ENCODE measurements at places on chromosomes 11 and 22.

GRCh38 chr11:12180257-12181205 is 70.1 kb downstream of the MICAL2 start:
- no peak for DNase-seq

- DNase-seq, result no peak
These were observed 589 bp upstream of the NDUFC2 start for GRCh38 chr11:78080084-78080817.

DNA sequence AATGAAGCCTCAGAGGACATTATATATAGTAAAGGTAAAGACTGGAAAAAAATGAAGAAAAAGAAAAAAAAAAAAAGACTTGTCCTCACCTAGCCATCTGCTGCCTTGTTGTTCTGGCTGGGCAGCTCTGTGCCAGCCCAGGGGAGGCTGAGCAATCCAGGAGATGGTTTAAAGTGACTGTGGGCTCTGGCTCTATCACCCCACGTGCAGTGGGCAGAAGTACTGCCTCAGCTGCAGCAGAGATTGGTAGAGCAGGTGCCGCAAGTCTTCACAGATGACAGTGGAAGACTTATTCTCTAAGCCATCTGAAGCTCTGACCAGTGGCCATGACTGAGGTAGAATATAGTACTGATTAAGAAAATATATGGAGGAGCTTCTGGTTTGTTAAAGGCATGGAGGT is 62.2 kb downstream of the SGSM3 start:
- no peak for DNase-seq

- no peak for DNase-seq
These were observed 2.2 kb upstream of the TMPRSS13 start for GRCh38 chr11:117931331-117931950.

GRCh38 chr11:37364246-37364839 is 766.3 kb upstream of the RAG2 start:
- DNase-seq, result no peak

GRCh38 chr11:26473216-26474194 is 98.6 kb downstream of the MUC15 start:
- no peak for DNase-seq

DNA sequence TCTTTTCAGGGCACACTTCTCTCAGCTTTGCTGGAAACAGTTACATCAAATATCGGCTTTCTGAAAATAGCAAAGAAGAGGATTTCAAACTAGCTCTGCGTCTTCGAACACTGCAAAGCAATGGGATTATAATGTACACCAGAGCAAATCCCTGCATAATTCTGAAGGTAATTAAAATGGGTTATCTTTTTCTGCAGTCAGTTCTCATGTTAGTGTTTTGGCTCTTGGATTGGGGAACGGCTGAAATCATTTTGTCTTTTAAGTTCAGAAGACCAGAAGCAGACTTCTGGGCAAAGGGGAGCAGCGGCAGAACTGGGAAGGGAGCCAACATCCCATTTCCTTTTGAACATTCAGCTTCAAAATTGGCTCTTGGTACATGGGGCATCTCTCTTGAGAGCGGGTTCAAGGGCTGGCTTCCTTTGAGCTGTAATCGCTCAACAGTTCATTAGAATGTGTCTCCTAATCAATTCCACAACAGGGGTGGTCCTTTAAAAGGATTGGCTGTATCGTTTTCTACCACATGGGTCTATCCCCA is 110.2 kb upstream of the MTNR1B start:
- no peak for DNase-seq

GRCh38 chr11:90818196-90818745 is 595.4 kb upstream of the CHORDC1 start:
- no peak for DNase-seq

All from D721Med (cell line).